ENCODE measurements at places on chromosomes 6 and 20. TPM values are rescaled to one million over a fixed set of nuclear protein-coding genes. Genes with fewer than 3 reads are reported as not detected.

- DNase-seq: no peak
Observed at GRCh38 chr6:90500458-90500857, 86.4 kb downstream of the MAP3K7 start.

- no peak for DNase-seq
Observed at GRCh38 chr6:49202924-49203536, 260.0 kb downstream of the MMUT start.

GRCh38 chr6:132616677-132617076 lies 7.4 kb downstream of the TAAR2 start:
- no peak for DNase-seq

GRCh38 chr6:116932496-116932895 lies 55.5 kb downstream of the RFX6 start:
- DNase-seq: no peak

DNA sequence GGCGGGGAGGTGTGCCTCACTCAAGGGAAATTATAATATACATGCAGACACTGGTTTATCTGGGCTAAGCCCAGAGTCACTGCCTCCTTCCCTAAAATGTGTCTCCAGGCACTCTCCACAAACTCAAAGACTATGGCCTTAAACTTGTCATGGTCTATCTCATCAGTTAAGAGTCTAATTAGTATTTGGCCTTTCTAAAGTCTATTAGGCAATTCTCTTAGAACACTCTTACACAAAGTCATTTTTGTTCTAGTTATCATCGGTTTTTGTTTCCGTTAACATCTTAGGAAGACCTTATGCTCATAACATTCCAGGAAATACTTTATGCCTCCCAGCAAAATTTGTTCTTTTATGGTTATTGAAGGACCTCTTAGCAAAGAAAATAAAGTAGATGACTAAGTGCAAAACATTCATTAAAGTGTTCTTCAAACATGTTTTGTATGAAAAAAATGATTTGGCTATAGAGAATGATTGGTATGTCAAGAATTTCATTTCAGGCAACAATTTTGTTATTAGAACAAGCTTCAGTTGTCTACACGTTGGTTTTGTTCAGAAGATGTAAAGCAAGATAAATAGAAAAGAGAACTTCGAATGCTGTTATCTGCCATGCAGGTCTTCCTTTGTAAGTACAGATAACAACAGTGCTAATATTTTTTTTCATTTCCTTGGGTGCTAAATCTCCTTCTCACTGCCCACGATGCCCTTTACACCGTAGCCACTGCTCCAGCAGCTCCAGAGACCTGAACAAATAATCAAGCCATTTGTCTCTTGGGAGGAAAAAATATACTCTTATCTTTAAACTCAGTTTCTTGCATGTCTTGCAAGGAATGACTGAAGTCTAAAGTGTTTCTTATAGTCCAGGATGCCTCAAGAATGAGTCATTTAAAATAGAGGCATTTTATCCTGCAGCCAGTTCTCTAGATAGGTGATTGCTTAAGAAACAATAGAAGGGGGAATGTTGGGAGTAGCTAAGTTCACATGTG lies 170.4 kb downstream of the HTR1B start:
- DNase-seq: peak; percentile 69

GRCh38 chr6:42051268-42051653 lies 937 bp downstream of the TAF8 start:
- DNase-seq: peak; percentile 42

DNA sequence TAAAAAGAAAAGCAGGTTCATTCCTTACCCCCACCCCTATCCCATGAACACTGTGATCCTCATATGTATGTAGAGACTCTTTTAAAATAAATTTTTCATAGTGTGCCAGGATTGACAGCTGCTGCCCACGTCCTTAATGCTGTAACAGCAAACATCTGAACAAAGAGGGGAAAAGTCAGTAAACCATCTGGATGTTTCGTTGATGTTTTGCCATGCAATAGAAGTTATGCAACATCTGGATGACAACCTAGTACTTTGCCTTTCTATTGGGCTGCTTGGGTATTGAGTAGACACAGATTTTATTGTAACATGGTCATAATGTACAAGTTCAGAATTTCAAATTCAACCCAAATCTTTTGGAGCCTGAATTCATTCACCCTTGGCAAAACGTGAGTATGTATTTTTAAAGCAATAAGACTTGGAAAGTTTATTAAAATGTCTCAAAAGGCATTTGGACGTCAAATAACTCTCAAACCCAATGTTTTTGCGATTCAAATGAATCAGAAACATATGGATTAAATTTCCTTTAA lies 500.3 kb downstream of the DHX35 start:
- no peak for DNase-seq

GRCh38 chr6:105603788-105604586 lies 201.1 kb upstream of the PREP start:
- DNase-seq: peak; percentile 54

- DNase-seq: no peak
Observed at GRCh38 chr20:34632870-34633452, 43.9 kb downstream of the PIGU start.

DNA sequence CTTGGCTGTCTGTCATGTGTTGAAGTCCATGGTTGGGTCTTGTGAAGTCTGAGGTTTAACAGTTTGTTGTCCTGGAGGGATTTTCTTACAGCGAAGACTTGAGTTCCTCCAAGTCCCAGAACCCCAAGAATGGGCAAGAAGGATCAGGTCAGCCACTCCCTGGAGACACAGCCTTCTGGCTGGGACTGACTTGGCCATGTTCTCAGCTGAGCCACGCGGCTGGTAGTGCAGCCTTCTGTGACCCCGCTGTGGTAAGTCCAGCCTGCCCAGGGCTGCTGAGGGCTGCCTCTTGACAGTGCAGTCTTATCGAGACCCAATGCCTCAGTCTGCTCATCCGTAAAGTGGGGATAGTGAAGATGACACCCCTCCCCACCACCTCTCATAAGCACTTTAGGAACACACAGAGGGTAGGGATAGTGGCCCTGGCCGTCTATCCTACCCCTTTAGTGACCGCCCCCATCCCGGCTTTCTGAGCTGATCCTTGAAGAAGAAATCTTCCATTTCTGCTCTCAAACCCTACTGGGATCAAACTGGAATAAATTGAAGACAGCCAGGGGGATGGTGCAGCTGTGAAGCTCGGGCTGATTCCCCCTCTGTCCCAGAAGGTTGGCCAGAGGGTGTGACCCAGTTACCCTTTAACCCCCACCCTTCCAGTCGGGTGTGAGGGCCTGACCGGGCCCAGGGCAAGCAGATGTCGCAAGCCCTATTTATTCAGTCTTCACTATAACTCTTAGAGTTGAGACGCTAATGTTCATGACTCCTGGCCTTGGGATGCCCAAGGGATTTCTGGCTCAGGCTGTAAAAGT lies 43.5 kb downstream of the SIRPA start:
- DNase-seq: no peak

- DNase-seq: peak; percentile 93
Observed at GRCh38 chr20:44728801-44729443, 13.8 kb downstream of the CCN5 start.

- no peak for DNase-seq
Observed at GRCh38 chr6:114249522-114249921, 93.3 kb downstream of the HS3ST5 start.

DNA sequence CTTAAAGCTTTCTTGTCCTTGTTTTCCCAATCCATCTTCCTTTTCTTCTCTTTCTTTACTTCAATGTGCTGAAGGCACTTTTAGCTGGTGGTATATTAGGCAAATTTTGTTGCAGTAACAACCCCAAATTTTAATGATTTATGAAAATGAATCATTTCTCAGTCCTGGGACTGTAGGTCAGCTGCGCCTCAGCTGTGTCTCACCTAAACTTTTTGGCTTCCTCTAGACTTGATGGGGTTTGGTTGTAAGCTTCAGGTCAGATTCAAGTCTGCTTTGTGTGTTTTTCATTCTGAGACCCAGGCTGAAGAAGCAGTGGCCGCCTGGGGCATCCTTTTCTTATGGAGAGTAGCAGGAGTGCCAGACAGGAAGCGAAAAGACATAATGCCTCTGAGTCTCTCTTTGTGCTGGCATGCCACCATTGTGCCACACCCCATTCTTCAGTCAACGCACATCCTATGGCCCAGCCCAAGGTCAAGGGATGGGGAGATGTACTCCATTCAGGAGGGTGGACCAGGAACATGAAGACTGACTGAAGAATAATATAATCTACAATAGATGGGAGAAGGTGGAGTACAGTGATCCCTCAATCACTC lies 28.9 kb upstream of the CD83 start:
- DNase-seq: no peak

DNA sequence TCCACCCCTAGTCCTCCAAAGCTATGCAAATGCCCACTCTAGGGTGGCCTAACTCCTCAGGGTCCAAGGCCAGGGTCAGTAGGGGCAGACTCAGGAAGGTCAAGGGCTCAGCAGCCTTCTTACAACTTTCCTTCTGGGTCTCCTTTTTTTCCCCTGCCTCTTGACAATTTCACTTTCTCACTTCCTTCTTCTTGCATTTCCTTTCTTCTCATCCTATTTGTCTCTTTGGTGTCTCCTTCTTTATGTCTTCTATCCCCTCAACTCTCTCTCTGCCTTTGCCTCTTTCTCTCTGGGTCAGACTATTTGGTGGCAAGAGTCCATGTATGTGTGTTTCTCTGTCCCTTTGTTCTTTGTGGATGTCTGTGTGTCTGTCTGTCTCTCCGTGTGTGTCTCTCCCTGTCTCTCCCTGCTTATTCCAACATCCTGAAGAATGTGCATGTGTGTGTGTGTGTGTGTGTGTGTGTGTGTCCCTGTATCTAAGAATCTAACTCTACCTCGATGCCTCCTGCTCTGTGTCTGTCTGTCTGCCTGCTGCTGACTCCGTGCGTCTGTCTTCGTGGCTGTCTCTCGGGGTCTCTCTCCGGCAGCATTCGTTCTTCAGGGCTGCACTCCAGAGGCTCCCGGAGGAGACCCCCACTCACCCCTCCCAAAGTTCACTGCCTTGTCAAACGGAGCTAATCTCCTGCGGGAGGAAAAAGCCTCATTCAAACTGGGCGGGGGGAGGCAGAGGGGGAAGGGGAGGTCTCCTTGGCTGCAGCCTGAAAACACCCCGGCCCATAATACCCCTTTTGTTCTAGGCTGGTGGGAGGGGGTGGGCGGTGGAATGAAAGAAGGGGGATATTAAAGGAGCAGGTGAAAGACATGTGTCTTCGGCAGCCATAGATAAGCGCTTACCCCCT lies 51.7 kb upstream of the FOXP4 start:
- no peak for DNase-seq

DNA sequence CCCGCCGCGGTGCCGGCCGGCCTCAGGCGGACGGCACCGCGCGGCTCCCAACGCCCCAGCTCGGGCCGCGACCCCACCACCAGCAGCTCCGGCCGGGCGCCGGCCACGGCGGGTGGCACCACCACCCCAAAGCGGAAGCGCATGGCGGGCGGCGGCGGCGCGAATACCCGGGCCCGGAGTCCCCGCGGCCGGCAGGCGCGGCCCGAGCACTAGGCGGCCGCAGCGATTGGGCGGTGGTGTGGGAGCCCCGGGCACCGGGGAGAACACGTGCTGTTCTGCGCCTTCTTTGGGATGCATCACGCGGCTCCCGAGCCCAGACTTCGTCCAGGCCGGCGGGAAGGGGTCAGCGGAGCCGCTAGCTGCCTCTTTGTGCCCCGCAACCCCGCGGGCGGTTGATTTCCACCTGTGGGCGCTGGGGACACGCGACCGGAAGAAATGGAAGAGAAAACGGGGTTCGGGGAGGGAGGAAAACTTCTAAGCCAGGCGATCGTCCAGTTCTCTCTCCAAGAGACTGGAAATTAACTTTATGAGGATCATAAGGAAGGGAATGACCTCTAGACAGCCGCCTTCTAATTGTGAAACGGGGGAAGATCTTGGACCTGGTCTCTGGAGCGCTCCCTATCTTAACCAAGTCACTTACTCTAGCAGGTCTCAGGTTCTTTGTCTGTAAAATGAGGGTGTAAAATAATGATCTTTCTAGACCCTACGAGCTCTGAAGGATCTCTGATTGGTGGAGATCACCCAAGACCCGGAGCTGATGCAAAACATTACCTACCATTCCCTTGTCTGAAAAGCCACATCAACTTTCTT lies at the start of gene EPM2A:
TSS of gene EPM2A (minus strand) at position 165 of the 810 bp plus-strand sequence. CDS start at position 143, 22 bp downstream.
- peak; percentile 95 for DNase-seq

- no peak for DNase-seq
Observed at GRCh38 chr6:118371955-118372354, 176.1 kb upstream of the PLN start.

DNA sequence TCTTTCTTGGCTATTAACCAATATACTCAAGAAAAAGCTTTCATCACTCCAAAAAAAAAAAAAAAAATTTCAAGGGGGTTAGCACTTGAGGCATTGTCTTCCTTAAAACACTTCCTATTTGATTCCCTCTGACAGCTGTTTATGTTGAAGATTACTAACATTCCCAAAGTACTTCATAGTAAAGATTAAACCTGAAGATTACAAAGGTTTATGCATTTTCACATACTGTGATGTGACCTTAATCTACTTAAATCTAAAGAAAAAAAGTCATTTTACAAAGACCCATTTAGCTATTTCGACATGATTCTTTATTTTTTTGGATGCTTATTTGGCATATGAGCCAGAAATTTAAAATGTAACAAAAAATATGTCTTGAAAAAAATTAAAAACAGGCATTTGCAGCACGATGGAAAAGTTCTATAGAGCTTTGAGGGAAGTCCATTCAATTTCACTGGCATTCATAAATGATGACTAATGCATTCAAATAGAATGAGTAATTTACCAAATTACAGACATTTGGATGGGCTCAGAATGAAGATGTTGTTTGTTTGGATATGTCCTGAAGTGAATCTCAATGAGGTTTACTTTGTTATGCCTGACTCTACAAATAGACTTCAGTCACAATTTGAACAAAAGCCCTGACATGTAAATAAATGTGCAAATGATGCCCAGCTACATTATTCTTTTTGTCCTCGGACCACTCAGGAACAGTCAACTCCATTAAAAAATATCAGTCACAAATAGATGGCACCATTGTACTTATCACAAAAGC lies 674.6 kb upstream of the MARCKS start:
- DNase-seq: peak; percentile 80

GRCh38 chr20:32979201-32979998 lies 24.8 kb downstream of the SUN5 start:
- no peak for DNase-seq

DNA sequence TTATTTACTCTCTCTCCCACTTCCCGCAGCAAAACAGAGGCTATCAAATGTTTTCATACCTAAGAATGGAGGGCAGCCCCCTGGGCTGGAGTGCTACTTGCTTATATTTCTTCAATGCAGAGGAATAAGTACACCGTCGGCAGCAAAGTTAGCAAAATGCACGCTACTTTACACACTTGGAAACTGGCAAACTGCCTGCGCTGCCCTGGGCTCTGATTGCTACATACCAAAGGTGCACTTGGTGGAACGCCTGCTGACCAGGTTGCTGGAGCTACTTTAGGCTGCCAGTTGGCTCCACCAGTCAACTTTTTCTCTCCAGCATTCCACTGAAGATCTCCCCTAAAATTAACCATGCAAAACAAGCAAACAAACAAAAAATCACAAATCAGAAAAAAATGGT lies 62.4 kb downstream of the PRSS35 start:
- DNase-seq: no peak

The SLC2A4RG gene
- 64.9 TPM for total RNA-seq

The MAP7 gene
- total RNA-seq: 1.9 TPM

The EDN3 gene
- not detected for total RNA-seq

The PRPH2 gene
- total RNA-seq: 1.5 TPM

The DNPH1 gene
- total RNA-seq: 94.8 TPM

The FRK gene
- 0.13 TPM for total RNA-seq

The MCUR1 gene
- 13.6 TPM for total RNA-seq

The TFAP2C gene
- total RNA-seq: 12.3 TPM

The ADGRB3 gene
- total RNA-seq: not detected

All from GM23248 (cell line).